T-helper 2 cell (primary cell): ENCODE measurements at places on chromosomes 4 and X.

DNA sequence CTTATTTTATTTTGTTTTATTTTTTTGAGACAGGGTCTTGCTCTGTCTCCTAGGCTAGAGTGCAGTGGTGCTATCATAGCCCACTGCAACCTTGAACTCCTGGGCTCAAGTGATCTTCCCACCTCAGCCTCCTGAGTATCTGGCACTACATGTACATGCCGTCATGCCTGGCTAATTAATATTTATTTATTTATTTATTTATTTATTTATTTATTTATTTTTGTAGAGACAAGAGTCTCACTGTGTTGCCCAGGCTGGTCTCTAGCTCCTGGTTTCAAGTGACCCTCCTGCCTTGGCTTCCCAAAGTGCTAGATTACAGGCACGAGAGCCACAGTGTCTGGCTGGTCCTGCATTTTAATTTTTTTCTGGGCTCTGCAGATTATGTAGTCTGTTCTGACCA, 84.9 kb upstream of the BCOR start:
- no peak for DNase-seq

DNA sequence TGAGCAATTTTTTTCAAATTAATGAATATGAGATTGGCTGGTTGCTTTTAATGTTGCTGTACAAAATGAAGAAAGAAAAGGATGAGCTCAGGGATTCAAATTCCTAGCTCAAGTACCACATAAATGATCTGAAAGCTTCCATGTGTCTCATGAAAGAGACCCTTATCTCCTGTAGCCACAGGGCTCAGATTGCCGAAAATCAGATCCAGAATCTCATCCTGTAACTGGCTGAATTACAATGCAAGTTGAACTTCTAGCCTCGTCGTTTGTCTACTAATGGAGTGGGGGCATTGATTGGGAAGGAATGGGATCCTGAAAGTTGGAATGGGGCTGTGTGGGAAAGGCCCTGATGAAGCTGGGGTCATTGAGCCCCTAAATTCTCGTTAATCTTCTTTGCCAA, 143.4 kb upstream of the ATP6AP2 start:
- no peak for DNase-seq

DNA sequence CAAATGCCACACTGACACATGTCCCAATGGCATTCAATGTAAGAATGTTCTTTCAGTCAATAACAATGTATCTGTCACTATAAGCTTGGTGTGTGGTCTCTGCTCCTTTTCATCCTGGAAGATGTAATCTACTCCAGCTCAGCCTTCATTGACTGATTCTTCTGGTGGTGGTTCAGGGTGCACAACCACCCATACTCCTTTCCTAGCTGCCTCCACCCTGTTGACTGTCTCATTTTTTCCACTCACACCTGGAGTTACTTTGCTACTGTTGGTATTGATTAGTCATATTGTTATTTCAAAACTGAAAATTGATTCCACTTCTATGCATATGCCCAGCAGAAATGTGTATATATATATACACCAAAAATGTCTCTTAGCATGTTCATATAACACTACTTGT, 140.5 kb downstream of the ASB9 start:
- no peak for DNase-seq

DNA sequence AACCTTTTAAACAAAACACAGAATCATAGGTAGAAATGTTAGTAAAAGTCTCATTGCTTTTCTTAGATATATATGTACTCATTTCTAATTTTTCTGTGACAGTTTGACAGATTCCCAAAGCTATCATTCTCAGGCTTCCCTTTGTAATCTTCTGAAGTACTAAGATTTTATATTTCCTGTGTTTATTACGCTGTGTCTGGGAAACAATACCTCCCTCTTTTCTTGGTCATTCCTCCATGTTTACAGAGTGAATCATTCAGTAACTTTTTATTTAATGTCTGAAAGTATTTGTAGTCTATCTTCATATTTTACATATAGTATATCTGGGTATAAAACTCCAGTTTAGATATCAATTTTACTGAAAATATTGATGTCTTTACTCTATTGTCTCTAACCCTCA, 1826.3 kb upstream of the IGFBP7 start:
- no peak for DNase-seq

- DNase-seq, result no peak
Measured at GRCh38 chr4:145207934-145208333, 27.5 kb upstream of the OTUD4 start.

GRCh38 chrX:132390792-132391191, 98.0 kb downstream of the MBNL3 start:
- DNase-seq, result no peak
